ENCODE measurements at places on chromosomes 7 and 10. TPM values are rescaled to one million over a fixed set of nuclear protein-coding genes. Genes with fewer than 3 reads are reported as not detected.

Gene UNC5B
- 24.6 TPM for total RNA-seq

Gene SPACDR
- 0.77 TPM for total RNA-seq

Gene APBB1IP
- total RNA-seq: 35.0 TPM

Gene PNLIPRP3
- total RNA-seq: not detected

Gene TBC1D12
- 19.5 TPM for total RNA-seq

DNA sequence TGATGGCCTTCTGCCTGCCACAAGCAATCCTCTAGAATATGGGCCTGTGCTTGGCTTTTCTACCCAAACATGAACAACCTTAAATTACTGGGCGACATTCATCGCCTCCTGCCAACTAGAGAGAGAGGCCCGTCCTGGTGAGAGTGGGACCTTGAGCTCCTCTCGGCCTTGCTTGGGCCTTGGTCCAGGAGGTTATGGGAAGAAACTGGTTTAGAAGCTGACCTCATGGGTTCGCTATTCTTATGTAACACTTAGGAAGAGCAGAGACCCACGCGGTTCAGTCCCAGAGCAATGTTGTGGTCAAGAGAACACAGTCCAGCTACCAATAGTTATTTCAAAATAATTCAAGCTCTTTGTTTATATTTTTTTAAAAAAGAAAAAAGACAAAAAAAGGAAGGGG lies 176.3 kb upstream of the ZNF32 start:
- no peak for DNase-seq

DNA sequence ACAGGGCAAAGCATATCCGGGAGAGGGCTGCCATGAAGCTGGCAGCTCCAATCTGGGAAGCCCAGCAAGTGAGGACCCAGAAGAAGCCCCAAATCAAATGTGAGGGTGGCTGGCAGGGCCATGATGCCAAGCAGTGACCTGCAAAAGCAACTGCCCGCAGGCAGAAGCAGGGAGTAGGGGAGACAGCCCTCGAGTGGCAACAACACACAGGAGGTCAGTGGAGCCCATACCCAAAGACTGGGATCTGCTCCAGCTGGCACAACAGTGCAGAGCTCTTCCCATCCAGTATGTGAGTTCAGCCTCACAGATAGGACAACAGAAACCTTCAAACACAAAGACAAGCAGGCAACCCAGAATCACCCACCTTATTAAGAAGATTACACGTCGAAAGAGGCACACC lies 45.0 kb downstream of the GRID1 start:
- peak; percentile 16 for DNase-seq
